Effector memory CD8-positive, alpha-beta T cell (primary cell): ENCODE measurements at places on chromosomes 5 and 9.

- no peak for DNase-seq
These were observed 297.8 kb downstream of the FBXL17 start for GRCh38 chr5:108084105-108084504.

- no peak for DNase-seq
These were observed 80.5 kb downstream of the IRX2 start for GRCh38 chr5:2670940-2671339.

- no peak for DNase-seq
These were observed 403.6 kb upstream of the IRX2 start for GRCh38 chr5:3155046-3155445.

- no peak for DNase-seq
These were observed 424.0 kb upstream of the RGMB start for GRCh38 chr5:98349251-98349989.

- no peak for DNase-seq
These were observed 339.2 kb downstream of the PRR16 start for GRCh38 chr5:120803282-120803681.
